ENCODE measurements at places on chromosomes 1 and 21. TPM values are rescaled to one million over a fixed set of nuclear protein-coding genes. Genes with fewer than 3 reads are reported as not detected.
A peak's percentile ranks its signal among the peaks of the same experiment; 100 is the strongest.

- DNase-seq: no peak
- H3K36me3 ChIP-seq: no peaks in the 10 kb centered on the region
- H3K4me3 ChIP-seq: peak overlapping the region; percentile 96
- H3K4me1 ChIP-seq: peaks cover 11% of the 10 kb centered on the region
- H3K27me3 ChIP-seq: no peaks in the 10 kb centered on the region
- peak overlapping the region; percentile 91 for H3K27ac ChIP-seq
Observed at GRCh38 chr1:109213345-109213823, 334 bp upstream of the SARS1 start.

DNA sequence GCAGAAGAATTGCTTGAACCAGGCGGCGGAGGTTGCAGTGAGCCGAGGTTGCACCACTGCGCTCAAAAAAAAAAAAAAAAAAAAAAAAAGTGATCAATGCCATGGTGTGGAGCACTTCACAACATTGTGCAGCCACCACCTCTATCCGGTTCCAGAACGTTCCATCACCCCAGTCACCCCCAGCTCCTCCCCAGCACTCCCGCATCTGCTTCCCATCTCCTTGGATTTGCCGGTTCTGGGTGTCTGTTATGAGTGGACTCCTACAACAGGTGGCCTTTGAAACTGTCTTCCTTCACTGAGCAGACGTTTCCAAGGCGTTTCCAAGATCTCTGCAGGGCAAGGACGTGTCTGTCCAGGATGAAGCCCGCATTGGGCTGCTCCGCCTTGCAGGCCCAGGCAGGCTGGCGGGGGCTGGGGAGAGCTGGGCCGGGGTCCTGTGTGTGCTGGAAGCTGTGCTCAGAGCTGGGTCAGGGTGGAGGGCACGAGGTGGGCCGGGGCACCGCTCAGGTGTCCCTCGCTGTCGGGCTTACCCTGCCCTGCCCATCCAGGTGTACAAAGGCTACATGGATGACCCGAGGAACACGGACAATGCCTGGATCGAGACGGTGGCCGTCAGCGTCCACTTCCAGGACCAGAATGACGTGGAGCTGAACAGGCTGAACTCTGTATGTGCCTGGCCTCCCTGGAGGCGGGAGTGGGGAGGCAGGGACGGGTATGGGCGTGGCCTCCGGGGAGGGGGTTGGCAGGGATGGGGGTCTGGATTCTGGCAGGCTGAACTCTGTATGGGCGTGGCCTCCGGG is 14.9 kb upstream of the LRRC3 start:
- no peak for DNase-seq
- no peaks in the 10 kb centered on the region for H3K36me3 ChIP-seq
- no peak overlapping the region for H3K4me3 ChIP-seq
- no peak overlapping the region for H3K27ac ChIP-seq
- no peaks in the 10 kb centered on the region for H3K27me3 ChIP-seq

DNA sequence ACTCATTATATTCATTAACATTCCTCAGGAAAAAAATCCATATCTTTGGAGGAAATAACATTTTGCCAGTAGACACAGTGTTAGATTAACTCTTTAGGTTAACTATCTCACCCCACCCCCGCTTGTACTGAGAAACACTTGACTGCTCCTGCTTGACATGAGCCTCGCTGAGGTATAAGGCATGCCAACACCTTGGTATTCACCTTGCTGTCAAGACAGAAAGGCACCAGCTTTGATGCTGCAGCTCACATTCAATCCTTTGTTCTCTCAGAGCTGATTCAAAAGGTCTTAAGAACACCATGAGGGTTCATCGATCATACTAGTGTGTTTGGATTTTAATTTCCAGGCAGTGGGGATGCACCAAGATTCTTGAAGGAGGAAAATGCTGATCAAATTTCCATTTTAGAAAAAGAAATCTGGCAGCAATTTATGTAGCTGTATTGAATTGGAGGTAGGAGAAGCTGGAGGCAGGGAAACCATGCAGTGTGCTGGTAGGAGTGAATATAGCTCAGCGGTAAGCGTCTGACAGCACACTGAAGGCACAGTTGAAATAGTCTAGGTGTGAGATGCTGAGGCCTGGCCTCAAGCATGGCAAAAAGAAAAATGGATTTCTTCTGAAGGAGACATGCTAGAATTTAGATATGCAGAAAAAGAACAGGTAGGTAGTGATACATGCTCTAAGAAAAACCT is 108.0 kb upstream of the ST6GALNAC5 start:
- H3K4me3 ChIP-seq: no peak overlapping the region
- no peak overlapping the region for H3K27ac ChIP-seq
- H3K36me3 ChIP-seq: no peaks in the 10 kb centered on the region
- no peak for DNase-seq
- H3K4me1 ChIP-seq: no peaks in the 10 kb centered on the region
- no peaks in the 10 kb centered on the region for H3K27me3 ChIP-seq

- H3K36me3 ChIP-seq: no peaks in the 10 kb centered on the region
- H3K27me3 ChIP-seq: no peaks in the 10 kb centered on the region
- H3K27ac ChIP-seq: peak within 1 kb of the TSS; percentile 60
- peak within 1 kb of the TSS; percentile 83 for H3K4me3 ChIP-seq
Observed at GRCh38 chr21:36385233-36386030, at the start of gene CHAF1B. CHAF1B (plus strand) TSS chr21:36385392; CDS start chr21:36386137, 745 bp downstream.

- H3K27ac ChIP-seq: no peak overlapping the region
- DNase-seq: no peak
- H3K4me3 ChIP-seq: no peak overlapping the region
- no peaks in the 10 kb centered on the region for H3K36me3 ChIP-seq
- no peaks in the 10 kb centered on the region for H3K27me3 ChIP-seq
Observed at GRCh38 chr1:155181371-155182051, 7.9 kb downstream of the TRIM46 start.

The OR2L2 gene
- not detected for total RNA-seq

GRCh38 chr1:52238474-52238873 is 96.6 kb downstream of the ZFYVE9 start:
- no peak overlapping the region for H3K27ac ChIP-seq
- no peaks in the 10 kb centered on the region for H3K27me3 ChIP-seq
- no peak overlapping the region for H3K4me3 ChIP-seq

The ZNF496 gene
- total RNA-seq: 9.1 TPM

The TCHH gene
- total RNA-seq: 0.19 TPM

DNA sequence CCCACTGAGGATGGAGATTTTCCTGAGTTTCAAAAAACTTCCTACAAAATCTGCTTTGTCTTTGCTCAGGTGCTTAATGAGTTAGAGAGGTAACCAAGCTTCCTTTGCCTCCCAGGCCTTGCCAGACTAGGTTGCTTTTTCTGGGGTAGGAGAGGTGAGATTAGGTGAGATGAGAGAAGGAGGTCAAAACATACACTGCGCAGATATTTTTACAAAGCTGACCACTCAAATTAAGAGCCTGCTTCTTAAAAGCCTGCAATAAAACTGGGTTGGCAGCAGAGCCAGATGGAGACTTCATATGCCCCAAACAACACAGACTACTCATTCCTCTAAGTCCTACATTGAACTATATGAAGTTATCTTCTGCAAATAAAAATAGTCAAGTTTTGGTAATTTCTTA is 352.5 kb downstream of the NUF2 start:
- no peaks in the 10 kb centered on the region for H3K4me1 ChIP-seq
- H3K27ac ChIP-seq: no peak overlapping the region
- DNase-seq: no peak
- no peaks in the 10 kb centered on the region for H3K27me3 ChIP-seq

- no peaks in the 10 kb centered on the region for H3K4me1 ChIP-seq
- H3K27me3 ChIP-seq: no peaks in the 10 kb centered on the region
- no peak for DNase-seq
Observed at GRCh38 chr1:231841616-231842344, 215.2 kb downstream of the DISC1 start.

The ABCA4 gene
- total RNA-seq: not detected
